ENCODE measurements at places on chromosomes 2 and 18. TPM values are rescaled to one million over a fixed set of nuclear protein-coding genes. Genes with fewer than 3 reads are reported as not detected.

Gene PAX8
- total RNA-seq: 2.9 TPM

DNA sequence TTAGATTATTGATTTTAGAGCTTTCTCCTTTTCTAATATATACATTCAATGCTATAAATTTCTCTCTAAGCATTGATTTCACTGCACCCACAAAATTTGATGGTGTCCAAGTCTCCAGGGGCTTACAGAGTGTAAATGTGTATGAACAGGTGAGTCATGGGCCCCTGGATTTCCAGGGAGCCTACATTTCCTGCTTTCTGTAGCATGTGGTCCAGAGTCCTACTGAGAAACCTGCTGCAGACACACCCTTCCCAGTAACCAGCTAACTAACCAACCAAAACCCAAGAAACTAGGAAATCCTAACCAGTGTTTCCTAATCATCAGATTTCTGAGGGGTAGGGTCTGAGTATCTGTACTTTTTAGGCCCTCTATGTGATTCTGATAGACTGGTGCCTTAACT lies 39.5 kb upstream of the TANC1 start:
- H3K4me3 ChIP-seq: no peak overlapping the region
- H3K4me1 ChIP-seq: peaks cover 24% of the 10 kb centered on the region
- no peaks in the 10 kb centered on the region for H3K27me3 ChIP-seq
- no peak for DNase-seq
- H3K36me3 ChIP-seq: no peaks in the 10 kb centered on the region
- no peak overlapping the region for H3K27ac ChIP-seq

DNA sequence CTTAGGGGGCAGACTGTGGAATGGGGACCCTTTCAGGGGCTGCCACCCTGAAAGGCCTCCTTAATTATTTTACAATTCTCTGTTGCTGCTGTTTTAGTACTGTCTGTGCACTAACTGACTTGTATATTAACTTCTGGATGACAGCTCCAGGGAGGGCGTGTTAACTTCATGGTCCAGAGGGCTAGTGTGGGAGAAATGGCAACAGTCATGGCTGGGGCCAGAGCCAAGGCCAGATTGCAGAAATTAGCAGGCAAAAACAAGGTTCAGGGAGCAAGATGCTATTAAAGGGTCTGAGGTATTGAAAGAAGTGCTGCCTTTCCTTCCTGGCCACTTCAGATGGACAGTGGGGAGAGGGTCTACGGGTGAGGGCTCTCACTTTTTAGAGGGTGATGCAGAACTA lies 9.1 kb downstream of the WIPF1 start:
- no peak for DNase-seq
- H3K4me1 ChIP-seq: peaks cover 48% of the 10 kb centered on the region
- H3K27me3 ChIP-seq: no peaks in the 10 kb centered on the region

Gene STAT4
- total RNA-seq: 16.6 TPM

Gene SCYGR1
- total RNA-seq: not detected

DNA sequence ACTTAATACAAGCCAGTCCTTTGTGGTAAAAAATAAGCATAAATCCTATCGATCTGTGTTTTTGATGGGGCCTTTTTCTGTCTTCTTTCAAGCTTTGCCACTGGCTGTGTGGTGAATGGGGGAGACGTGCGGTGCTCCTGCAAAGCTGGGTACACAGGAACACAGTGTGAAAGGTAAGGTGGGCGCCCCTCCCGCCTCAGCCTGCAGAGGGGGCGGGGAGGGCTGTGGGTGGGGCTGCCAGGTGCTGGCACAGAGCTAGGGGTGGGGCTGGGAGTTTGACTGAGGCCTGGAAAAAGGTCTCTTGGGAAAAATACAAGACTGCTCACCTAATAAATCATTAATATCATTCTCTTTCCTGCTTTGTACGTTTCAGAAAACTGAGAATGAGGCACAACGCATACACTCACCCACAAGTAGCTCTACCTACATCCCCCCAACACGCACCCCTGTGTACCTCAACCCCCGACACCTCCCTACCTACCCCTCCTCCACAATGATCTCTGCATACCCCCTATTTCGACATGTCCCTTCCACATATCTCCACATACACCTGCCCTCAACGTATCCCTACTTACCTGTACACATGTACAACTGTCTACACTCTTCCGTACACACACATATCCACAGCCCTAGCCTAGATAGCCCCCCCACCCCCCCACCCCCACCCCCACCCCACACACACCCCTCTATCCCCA lies 129.7 kb upstream of the TTC39C start:
- no peaks in the 10 kb centered on the region for H3K36me3 ChIP-seq
- peaks cover 10% of the 10 kb centered on the region for H3K4me1 ChIP-seq
- DNase-seq: no peak
- no peaks in the 10 kb centered on the region for H3K27me3 ChIP-seq
- no peak overlapping the region for H3K27ac ChIP-seq
- no peak overlapping the region for H3K4me3 ChIP-seq

Gene EPHA4
- total RNA-seq: 12.7 TPM

Gene METTL8
- total RNA-seq: 23.9 TPM

Gene PLB1
- total RNA-seq: 0.36 TPM

GRCh38 chr2:96143231-96143847 lies 1.9 kb downstream of the DUSP2 start:
- no peaks in the 10 kb centered on the region for H3K27me3 ChIP-seq
- peak; percentile 77 for DNase-seq
- no peaks in the 10 kb centered on the region for H3K36me3 ChIP-seq
- H3K27ac ChIP-seq: no peak overlapping the region
- peak overlapping the region; percentile 76 for H3K4me3 ChIP-seq

DNA sequence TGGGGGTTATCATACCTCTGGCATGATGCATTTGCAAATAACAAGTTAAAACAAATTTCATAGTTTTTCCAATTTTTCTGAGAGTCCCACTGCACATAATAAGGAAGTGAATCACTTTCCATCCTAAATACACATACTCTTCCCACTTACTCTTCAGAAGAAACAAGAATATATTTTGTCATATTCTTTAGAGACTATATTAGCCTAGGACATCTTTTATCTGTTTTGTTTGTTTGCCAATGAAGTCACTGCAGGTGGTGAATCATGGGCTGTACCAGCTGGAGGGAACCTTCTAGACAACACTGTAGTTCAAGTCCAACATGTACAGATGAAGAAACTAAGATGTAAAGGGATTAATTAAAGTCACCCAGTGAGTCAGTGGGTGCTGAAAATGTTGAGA lies 116.8 kb downstream of the XIRP2 start:
- no peaks in the 10 kb centered on the region for H3K4me1 ChIP-seq
- H3K4me3 ChIP-seq: no peak overlapping the region
- DNase-seq: no peak
- no peaks in the 10 kb centered on the region for H3K27me3 ChIP-seq

- peak; percentile 38 for DNase-seq
- H3K4me1 ChIP-seq: no peaks in the 10 kb centered on the region
- no peak overlapping the region for H3K4me3 ChIP-seq
- no peaks in the 10 kb centered on the region for H3K36me3 ChIP-seq
These were observed 14.3 kb downstream of the GPR17 start for GRCh38 chr2:127660291-127660578.

DNA sequence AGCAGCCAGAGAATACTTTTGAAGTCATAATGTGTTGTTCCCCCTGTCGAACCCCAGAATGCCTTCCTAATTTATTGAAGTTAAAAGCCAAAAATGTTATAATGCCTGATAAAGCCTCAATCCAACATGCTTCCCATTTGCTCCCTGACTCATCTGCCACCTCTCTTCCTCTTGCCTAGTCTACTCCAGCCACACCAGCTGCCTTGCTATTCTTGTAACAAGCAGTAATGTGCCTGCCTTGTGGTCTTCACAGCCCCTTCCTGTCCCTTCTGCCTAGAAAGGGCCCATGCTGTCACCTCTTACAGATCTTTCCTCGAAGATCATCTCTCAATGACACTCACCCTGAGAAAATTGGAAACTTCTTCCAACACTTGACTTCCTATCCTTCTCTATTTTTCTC lies 231.6 kb upstream of the CDH2 start:
- H3K36me3 ChIP-seq: no peaks in the 10 kb centered on the region
- H3K27ac ChIP-seq: no peak overlapping the region
- peak; percentile 22 for DNase-seq

DNA sequence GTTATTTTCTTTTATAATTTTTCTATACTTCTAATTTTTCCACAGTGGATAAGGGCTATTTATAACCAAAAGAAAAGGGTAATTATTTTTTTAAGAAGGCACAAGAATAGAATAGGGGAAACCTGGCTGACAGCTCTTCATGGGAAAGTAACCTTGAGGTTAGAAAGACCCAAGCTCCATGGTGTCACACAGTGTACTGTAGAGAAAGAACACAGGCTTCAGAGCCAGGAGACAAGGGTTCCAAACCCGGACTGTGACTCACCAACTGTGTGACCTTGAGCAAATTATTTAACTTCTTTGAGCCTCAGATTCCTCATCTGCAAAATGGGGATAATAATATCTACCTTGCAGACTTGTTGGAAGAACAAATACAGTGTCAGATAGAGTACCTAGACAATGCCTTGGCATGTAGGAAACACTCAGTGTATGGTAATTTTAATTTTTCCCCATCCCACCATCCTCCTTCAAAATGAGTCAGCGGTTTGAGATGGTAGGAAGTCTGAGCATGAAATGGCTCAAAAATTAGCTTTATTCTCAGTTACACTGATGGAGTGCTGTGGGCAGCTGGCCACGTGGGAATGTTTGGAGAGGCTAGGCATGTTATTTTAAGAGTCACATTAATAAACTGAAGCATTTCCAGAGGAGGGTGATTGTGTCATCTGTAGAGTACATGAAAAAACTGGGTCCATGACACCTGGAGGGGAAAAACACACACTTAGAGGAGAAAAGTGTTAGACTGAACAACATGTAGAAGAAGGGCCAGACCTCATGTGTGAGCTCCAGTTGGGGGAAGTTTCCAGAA lies 36.7 kb downstream of the TMEM37 start:
- H3K27me3 ChIP-seq: no peaks in the 10 kb centered on the region
- H3K27ac ChIP-seq: no peak overlapping the region
- H3K4me3 ChIP-seq: no peak overlapping the region
- no peak for DNase-seq
- H3K36me3 ChIP-seq: no peaks in the 10 kb centered on the region
- H3K4me1 ChIP-seq: peaks cover 8% of the 10 kb centered on the region

Gene HNRNPA3
- 19.7 TPM for total RNA-seq

Gene RTP5
- total RNA-seq: not detected

GRCh38 chr2:235155163-235155562 lies 203.3 kb downstream of the SH3BP4 start:
- no peak overlapping the region for H3K27ac ChIP-seq
- no peaks in the 10 kb centered on the region for H3K36me3 ChIP-seq
- H3K4me1 ChIP-seq: no peaks in the 10 kb centered on the region
- DNase-seq: no peak

Gene TANC1
- 34.7 TPM for total RNA-seq

Gene MEIS1
- 15.9 TPM for total RNA-seq

Gene MC5R
- 0.36 TPM for total RNA-seq

GRCh38 chr2:157359628-157360027 lies 34.0 kb upstream of the ERMN start:
- H3K4me1 ChIP-seq: peaks cover 14% of the 10 kb centered on the region
- no peak for DNase-seq
- H3K4me3 ChIP-seq: no peak overlapping the region
- no peaks in the 10 kb centered on the region for H3K36me3 ChIP-seq
- no peak overlapping the region for H3K27ac ChIP-seq
- no peaks in the 10 kb centered on the region for H3K27me3 ChIP-seq

DNA sequence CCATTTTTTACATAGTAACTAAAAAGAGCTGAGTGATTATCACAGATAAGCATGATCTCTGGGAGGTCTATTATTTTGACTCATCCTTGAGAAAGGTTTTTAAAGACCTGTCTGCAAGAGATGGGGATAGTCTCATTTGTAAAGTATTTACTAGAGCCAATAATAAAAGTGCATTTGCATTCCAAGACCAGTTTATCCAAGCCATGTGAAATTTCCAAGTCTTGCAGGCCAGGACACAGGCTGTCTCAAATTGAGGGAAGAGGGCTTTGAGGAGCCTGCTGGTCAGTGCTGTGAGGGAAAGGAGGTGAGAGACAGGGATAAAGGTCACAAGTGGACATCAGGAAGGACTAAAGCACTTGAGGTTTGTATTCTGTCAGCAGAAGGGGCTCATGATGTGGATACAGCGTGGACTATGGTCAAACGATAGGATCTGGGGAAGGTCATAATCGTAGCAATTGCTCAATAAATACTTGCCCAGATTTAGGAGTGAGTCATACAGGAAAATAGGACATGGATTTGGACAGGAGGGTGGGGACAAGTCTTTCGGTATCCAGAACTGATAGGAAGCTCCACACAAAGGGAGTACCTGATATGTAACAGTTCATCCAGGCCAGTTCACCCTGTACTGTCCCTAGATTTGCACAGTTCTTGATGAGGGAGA lies 6.6 kb upstream of the CDH2 start:
- DNase-seq: no peak
- no peak overlapping the region for H3K4me3 ChIP-seq
- H3K27ac ChIP-seq: peak overlapping the region; percentile 63
- peaks cover 18% of the 10 kb centered on the region for H3K4me1 ChIP-seq

GRCh38 chr2:6353669-6354068 lies 512.0 kb downstream of the CMPK2 start:
- H3K27me3 ChIP-seq: no peaks in the 10 kb centered on the region
- no peaks in the 10 kb centered on the region for H3K36me3 ChIP-seq
- DNase-seq: no peak
- H3K27ac ChIP-seq: no peak overlapping the region

GRCh38 chr2:190574169-190574568 lies 39.6 kb upstream of the NEMP2 start:
- H3K36me3 ChIP-seq: no peaks in the 10 kb centered on the region
- H3K4me3 ChIP-seq: no peak overlapping the region
- no peak for DNase-seq
- H3K27ac ChIP-seq: no peak overlapping the region

- no peak for DNase-seq
- H3K4me1 ChIP-seq: no peaks in the 10 kb centered on the region
- no peak overlapping the region for H3K27ac ChIP-seq
- no peak overlapping the region for H3K4me3 ChIP-seq
- no peaks in the 10 kb centered on the region for H3K27me3 ChIP-seq
- H3K36me3 ChIP-seq: no peaks in the 10 kb centered on the region
These were observed 248.9 kb downstream of the TDRD15 start for GRCh38 chr2:21372654-21373053.

- no peaks in the 10 kb centered on the region for H3K36me3 ChIP-seq
- peak overlapping the region; percentile 65 for H3K4me3 ChIP-seq
- H3K4me1 ChIP-seq: peaks cover 7% of the 10 kb centered on the region
- H3K27ac ChIP-seq: peak overlapping the region; percentile 15
- no peaks in the 10 kb centered on the region for H3K27me3 ChIP-seq
These were observed 9.8 kb downstream of the RMDN2 start for GRCh38 chr2:37934591-37935513.

Gene CRYGD
- not detected for total RNA-seq

Gene VWA3B
- total RNA-seq: 0.59 TPM

- no peaks in the 10 kb centered on the region for H3K27me3 ChIP-seq
- H3K27ac ChIP-seq: peak overlapping the region; percentile 50
- peaks cover 4% of the 10 kb centered on the region for H3K4me1 ChIP-seq
These were observed 23.0 kb downstream of the CYTIP start for GRCh38 chr2:157420771-157421323.

- no peak for DNase-seq
- H3K27ac ChIP-seq: no peak overlapping the region
- no peak overlapping the region for H3K4me3 ChIP-seq
- H3K36me3 ChIP-seq: no peaks in the 10 kb centered on the region
These were observed 1.7 kb upstream of the FZD5 start for GRCh38 chr2:207771421-207771820.

GRCh38 chr2:234373060-234373459 lies 123.8 kb downstream of the ARL4C start:
- H3K27ac ChIP-seq: no peak overlapping the region
- peaks cover 16% of the 10 kb centered on the region for H3K4me1 ChIP-seq

- peak overlapping the region; percentile 60 for H3K27ac ChIP-seq
- peaks cover 40% of the 10 kb centered on the region for H3K4me1 ChIP-seq
- no peak for DNase-seq
These were observed 123.0 kb downstream of the MTX2 start for GRCh38 chr2:176392249-176392648.
